Neural progenitor cell (in vitro differentiated cells): ENCODE measurements at places on chromosomes 7 and 10. TPM values are rescaled to one million over a fixed set of nuclear protein-coding genes. Genes with fewer than 3 reads are reported as not detected.

The TEX47 gene
- total RNA-seq = not detected in 2 replicates

The RAB19 gene
- 1.1 and 3.1 TPM in 2 replicates for total RNA-seq

- no peak for DNase-seq
Observed at GRCh38 chr10:62352356-62352970, 21.7 kb upstream of the ZNF365 start.

DNA sequence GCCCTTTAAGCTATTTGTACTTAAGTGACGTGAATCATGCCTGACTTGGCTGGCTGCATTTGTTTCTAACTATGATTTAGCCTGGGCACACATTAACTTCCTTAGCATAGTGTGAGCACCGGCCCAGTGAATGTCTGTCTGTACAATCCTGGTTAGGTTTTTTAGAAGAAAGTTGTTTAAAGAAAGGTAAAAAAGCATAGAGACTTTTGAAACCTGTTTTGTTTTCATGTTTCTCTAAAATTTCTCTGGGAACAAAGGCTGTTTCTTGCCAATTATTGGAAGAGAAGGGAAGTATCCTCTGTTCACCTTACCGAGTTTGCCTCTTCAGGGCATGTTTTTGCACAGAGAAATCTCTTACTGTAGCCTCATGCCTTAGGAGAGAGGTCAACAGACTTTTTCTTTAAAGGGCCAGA lies 42.9 kb upstream of the MET start:
- DNase-seq = no peak

- DNase-seq = no peak
Observed at GRCh38 chr7:158123214-158123613, 464.4 kb downstream of the PTPRN2 start.
